Ovary (tissue), 10 donors: ENCODE measurements at places on chromosomes 7 and 10. TPM values are rescaled to one million over a fixed set of nuclear protein-coding genes. Genes with fewer than 3 reads are reported as not detected.

DNA sequence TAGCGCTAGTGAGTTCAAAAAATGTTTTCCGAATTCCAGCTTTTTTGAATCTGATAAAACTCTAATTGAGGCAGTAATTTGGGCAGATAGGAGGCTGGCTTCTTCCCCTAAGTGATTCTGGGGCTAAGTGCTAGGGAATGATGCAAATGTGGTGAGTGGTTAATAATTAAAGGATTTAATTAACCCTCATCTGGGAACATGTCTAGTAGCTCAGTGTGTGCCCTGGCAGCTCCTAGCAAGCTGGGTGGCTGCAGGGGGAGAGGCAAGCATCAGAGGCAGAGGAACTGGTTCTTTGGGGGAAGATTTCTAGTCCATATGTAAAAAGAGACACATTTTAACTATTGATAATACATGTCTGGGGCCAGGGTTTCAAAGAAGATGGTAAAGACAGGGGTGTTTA, 354.5 kb downstream of the WDR11 start:
- DNase-seq = no peak

DNA sequence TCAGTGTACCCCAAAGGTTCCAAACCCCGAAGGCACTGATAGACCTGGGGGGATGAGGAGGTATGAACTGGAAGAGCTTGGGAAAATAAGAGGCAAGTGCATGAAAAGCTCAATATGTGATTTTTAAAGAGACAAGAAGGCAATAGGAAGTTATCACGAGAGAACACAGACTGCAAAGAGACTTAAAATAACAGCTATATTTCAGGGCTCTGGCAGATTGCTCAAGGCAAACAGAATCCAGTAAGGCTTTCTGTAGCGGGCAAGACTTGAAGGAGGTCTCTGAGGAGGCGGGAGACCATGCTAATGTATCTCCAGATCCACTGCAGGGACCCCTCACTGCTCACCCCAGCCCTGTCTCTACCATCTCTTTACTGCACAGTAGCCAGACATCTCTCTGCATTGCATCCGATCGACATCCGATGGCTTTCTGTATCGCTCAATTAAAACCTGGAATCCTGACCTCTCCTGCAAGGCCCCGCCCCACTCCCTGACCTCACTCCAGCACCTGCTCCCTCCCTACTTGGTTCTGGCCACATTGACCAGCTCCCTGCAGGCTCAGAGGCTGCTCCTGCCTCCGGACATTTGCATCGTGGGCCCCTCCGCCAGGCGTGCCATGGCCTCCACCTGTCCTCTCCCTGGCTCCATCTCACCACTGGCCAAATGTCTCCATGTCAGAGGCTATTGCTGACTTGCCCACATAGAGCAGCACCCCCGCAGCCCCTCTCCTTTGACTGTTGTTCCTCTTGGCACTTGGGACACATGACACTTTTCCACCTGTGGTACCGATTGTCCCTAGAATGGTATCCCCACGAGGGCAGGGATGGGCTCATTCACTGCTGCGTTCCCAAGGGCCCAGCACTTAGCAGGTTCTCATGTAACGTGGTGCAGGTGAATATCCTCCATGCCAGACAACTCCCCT, 118.0 kb downstream of the PRKAG2 start:
- no peak for DNase-seq

DNA sequence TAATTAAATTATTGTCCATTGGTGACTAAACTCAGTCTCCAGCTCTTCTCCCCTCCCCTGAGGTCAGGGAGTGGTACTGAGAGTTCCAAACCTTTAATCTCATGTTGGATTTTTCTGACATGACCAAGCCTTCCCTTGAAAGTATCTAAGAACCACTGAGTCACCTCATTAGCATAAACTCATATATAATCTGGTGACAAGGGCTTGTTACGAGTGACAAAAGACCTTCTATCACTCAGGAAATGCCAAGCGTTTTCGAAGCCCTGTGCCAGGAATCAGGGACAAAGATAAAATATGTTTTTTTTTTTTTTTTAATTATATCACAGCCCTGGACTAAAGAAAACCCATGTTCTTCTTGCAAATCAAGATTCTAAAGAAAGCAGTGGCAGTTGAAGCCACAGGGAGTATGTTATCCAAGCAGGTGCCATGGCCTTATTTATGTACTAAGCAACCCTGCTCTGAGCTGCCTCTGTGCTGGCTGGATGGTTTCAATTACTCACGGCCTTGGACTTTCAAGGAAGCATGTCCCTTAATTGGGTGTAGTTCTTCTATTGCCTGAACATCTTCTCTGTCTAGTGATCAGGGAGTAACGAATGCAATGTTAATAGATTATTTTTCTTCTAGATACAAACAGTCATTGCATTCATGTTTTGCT, 169.0 kb upstream of the PRKCQ start:
- no peak for DNase-seq

DNA sequence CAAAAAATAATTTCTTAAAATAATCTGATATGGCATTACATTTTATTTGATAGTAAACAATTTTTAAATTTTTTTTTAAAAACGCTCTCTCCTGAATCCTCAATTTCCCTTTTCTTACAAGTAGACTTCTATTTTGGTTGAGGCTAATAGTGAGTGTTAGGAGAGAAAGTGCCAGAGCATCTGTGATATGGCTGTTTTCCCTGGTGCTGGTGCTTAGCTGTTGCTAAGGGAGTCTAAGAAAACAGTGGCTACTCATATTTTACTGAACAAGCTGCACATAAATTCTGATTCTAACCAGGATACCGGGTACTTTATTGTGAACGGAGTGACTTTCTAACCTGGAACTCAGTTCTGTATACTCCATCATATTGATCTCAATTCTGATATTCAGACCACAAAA, 311.1 kb upstream of the KIAA1217 start:
- DNase-seq = no peak

GRCh38 chr7:131586259-131586658, 29.8 kb upstream of the PODXL start:
- DNase-seq = no peak

- DNase-seq = no peak
These were observed 304.3 kb upstream of the ZMIZ1 start for GRCh38 chr10:78764436-78764835.

Gene SRRM3
- 4.5 TPM for total RNA-seq

Gene TMEM236
- 0.72 TPM for total RNA-seq

Gene DPY19L1
- total RNA-seq = 21.3 TPM
